ENCODE measurements at places on chromosomes 11 and 22. TPM values are rescaled to one million over a fixed set of nuclear protein-coding genes. Genes with fewer than 3 reads are reported as not detected.

The GGA1 gene
- 20.9 TPM for total RNA-seq

The RIBC2 gene
- 1.8 TPM for total RNA-seq

The GGTLC3 gene
- not detected for total RNA-seq

The CAT gene
- total RNA-seq = 38.4 TPM

All from A549 treated with dexamethasone at 1 μM for 4 hours (cell line).